DMS79 (cell line): ENCODE measurements at places on chromosomes 5 and 9.
A peak's percentile ranks its signal among the peaks of the same experiment; 100 is the strongest.

DNA sequence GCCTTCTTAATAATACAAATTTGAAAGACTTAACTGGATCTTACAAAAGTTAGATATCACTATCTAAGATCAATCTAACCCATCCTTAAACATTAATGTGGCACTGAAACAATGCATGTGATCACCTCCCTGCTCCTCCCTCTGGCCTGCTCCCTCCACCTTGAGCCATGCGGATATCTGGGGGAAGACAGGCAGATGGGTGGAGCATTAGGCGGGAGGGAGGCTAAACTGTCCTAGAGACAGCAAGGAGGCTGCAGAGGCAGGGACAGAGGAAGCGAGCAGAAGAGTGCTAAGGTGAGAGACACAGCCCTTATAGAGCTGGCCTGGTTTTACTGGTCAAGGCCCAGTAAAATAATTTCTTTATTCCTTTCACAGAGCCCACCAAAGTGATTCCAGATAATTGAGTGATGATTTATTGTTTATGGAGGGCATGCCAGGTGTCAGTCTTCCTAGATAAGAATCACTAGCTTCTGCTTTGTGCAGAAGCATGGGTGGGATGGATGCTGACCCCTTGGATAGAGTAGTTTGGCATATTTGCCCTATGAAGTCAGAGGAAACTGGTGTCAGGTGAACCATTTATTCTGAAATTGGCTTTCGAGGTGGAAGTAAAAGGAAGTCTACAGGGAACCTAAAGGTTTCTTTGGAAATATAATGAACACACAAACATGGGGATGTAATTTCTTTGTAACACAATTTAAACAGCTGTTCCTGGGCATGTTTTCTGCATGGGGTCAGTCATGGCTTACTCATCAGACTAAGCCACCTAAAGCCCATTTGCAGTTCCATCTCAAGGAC is 188.3 kb downstream of the GNAQ start:
- DNase-seq = no peak

DNA sequence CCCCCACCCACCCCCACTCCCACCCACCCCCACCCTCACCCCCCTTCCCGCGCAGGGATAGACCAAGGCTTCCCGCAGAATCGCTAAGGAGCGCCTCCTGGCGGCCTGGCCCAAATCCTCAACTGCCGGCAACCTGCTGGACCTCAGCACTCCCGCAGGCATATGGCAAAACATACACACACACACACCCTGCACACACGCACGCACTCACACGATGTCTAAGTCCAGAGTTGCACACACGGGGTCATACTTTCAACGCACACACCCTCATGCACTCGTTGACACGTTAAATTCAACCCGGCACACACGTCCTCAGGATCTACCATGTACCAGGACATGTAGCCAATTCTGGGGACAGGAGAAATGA is 1.7 kb downstream of the CPLX2 start:
- no peak for DNase-seq

DNA sequence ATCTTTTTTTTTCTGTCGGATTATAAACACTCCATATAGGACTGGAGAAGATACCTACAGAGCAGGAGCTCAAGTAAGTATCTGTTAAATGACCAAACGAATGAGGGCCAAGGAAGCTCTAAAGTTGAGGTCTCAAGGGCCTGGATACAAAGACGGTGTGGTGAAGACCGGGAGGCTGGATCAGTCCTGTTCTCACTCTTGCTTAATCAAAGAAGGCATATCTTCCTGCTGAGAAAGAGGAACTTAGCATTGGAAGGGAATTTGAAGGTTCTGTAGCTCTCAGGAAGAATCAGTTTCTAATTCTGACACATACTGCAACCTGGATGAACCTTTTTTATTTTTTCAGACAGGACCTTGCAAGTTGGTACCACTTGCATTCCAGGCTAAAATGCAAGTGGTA is 28.3 kb upstream of the PAX5 start:
- DNase-seq = no peak

- no peak for DNase-seq
Measured at GRCh38 chr9:73158723-73159122, 7.1 kb downstream of the ANXA1 start.

DNA sequence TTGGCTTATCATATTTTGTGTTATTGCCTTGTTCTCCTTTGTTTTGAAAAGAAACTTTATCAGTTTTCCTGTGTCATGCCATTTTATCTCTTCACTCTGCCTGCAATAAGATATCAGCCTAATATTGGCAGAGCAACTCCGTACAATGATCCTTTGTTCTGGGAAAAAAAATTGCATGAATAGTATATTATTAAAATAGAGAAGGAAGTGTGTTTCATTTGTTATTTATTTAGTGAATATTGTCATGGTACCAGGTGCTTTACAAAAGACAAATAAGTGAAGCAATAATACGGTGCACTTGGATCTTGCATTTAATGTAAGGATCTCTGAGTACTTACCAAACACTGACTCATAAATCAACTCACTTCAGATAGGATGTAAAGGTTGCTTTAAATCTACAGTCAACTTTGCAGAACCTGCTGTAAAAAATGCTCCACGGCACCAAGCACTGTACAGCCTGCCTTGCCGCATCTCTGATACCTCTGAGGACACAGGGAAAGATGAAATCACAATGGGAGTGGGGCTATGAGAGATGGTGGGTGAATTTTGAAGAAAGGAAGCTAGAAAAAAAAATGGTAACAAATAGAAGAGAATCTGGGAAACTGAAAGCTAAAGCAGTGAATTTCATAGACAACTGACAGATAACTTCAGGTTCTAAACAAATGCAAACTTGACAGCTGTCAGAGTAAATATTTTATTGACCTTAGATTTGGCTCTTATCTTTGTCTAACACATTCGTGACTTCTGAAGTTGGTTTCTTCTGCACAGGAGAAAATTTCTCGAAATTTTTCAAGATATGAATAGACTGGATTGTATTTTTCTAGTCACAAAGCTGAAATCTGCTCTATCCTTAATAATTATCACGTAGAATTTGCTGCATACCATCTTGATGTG is 232.1 kb downstream of the ENC1 start:
- no peak for DNase-seq

- DNase-seq = no peak
Measured at GRCh38 chr9:2755285-2755684, 38.0 kb downstream of the KCNV2 start.

DNA sequence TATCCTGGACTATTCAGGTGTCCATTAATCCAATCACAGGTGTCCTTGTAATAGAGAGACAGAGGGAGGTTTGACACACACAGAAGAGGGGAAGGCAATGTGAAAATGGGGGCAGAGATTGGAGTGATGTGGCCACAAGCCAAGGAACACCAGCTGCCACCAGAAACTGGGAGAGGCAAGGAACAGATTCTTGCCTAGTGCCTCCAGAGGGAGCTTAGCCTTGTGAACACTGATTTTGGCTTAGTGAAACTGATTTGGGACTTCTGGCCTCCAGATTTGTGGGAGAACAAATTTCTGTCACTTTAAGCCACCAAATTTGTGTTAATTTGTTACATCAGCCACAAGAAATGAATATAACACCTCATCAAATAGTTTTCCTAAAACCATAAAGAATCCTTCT is 416.2 kb downstream of the ENC1 start:
- no peak for DNase-seq

GRCh38 chr9:17782430-17783149 is 203.7 kb downstream of the SH3GL2 start:
- DNase-seq = peak; percentile 26

DNA sequence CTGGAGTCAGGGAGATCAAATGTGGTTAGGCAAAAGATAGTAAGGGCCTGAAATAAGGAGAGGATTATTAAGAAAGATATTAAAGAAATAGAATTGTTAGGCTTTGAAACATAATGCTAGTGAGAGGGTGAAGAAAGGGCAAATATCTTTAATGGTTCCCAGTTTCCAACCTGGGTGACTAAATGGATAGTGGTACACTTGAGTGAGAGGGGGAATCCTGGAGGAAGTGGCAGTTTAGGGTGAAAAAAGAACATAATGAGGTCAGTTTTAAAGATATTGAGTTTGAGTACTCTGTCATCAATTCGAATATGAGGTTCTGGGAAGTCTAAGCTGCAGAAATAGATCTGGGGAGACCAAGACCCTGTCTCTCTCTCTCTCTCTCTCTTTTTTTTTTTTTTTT is 18.9 kb downstream of the DNAI1 start:
- no peak for DNase-seq

- DNase-seq = no peak
Measured at GRCh38 chr9:35792024-35792813, 828 bp downstream of the NPR2 start.

DNA sequence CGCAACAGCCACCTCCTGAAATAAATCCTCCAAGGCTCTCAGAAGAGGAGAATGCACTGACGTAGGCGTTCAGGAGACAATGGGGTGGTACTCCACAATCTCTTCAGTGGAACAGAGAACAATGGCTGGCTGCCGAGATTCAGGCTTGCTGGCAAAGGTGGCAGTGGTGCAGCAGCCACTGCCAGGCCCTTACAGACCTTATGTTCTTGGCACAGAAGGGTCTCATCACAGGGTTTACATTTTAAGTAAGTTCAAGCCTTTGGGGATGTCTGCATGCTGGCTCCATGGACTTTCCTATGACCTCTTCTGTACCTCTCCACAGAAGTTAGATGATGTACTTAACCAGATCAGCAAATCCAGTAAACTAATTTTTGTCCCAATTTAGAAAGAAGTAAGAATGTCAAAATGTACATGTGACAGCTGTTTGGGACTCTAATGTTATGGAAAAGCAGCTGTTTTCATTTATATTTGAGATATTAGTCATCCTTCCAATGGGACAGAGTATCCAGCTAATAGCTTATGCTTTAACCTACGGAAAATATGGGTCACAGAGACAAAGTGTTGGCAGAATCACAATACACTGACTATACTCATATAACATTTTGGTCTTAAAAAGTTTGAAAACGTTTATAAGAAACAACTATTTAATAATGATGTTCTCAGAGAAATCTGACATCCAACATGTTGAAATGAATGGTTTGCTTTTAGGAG is 180.9 kb downstream of the MAPKAP1 start:
- no peak for DNase-seq

GRCh38 chr9:27518809-27519208 is 5.3 kb upstream of the IFNK start:
- no peak for DNase-seq

GRCh38 chr5:168066536-168067208 is 224.8 kb upstream of the WWC1 start:
- no peak for DNase-seq

DNA sequence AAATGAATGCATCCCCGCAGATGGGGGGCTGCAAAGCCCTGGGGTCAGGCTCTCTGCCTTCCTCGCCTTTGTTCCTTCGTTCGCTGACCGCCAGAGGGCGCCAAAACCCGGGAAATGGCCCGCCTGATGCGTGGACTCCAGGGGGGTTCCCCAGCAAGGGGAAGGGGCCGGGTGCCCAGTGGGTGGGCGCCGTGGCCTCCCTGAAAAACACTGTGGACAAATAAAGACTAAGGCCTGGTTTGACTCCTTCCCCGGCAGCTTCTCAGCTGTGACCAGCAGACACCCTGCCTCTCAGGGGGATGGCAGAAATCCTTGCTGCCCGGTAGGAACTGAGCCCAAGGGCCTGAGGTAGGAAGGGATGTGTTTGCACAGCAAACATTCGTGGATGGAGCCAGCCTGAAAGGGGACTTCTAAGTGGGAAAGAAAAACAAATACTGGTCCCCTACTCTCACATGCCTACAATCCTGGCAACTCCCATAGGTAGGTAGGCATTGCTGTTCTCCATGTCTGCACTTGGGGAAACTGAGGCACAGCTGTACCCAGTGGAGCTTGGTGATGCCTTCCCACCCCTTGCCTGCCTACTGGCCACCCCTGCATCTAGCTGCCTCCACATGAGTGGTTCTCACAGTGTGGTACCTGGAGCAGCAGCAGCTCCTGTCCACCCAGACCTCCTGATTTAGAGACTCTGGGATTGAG is 57.7 kb downstream of the DUSP1 start:
- no peak for DNase-seq

DNA sequence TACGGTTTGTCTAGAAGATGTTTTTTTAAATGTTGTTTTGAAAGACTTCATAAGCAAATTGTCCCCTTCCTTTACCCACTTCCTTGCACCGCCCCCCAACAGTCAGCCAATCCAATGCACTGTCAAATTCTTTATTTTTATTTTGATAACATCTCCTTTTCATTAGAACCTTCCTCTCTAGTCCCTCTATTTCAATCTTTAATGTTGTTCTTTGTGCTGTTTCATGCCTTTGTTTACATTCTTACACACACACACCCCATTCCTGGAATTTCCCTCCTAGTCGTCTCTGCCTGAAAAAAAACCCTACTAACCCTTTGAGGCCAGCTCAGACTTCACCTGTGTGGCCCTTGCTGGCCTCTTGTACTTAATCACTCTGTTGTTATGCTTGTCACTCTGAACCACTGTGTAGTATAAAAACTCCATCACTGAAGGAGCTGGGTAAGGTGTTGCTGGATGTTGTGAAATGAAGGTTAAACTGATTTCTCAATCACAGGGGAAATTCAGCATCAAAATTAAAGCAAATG is 133.4 kb downstream of the UGCG start:
- DNase-seq = no peak

DNA sequence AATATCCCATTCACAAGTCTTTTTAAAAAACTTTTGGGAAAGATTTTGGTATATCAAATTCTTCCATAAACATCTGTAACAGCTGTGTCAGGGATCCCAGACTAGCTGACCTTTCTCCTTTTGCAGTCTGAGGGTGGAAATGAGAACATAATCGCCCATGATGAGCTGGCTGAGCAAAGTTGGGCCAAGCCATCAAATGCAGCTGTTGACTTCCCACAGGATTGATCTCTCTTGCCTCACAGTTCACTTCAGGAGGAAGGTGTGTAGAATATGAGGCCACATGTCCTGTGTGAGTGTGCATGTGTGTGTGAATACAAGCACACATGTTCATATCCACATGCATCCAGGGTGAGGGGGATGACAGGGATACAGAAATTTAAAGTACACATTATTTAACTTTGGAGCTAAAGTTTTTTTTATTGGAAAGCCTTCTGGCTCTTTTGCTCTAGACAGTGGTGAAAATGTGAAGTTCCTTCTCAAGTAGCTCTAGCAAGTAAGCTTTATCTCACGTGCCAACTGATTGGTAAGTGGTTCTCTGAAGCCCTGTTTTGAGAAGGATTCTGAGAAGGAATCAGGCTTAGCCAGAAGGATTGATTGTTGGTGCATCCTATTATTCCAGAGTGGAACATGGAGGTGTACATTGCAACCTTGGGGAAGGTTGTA is 468.8 kb upstream of the DMAC1 start:
- no peak for DNase-seq

GRCh38 chr5:157006262-157006661 is 43.2 kb upstream of the TIMD4 start:
- DNase-seq = no peak

- no peak for DNase-seq
Measured at GRCh38 chr9:134807716-134808446, 72.7 kb upstream of the FCN2 start.
